Cardiac septum (tissue), 1 donor: ENCODE measurements at places on chromosomes 7 and 10. TPM values are rescaled to one million over a fixed set of nuclear protein-coding genes. Genes with fewer than 3 reads are reported as not detected.

DNA sequence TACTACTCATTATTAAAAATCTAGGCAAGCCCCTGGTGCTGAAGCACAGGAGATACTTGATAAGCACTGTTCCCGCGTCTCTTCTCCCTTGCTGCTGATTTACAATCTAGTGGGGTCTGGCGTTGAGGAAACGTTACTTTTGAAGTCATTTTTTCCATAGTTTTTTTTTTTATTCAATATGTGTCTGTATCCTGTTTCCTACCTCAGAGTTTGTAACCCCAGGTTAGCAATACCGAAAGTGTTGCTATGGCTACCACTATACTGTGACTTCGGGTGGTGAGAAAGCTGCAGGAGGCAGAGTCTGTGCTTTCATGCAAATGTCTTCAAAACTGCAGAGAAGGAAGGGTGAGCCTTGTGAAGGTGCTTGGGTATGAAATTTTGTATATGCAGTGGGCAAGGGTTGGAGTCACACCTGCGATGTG is 458.8 kb upstream of the GHITM start:
- no peak for DNase-seq

- DNase-seq = no peak
These were observed 166.5 kb downstream of the TMEM26 start for GRCh38 chr10:61286686-61287085.

- no peak for DNase-seq
These were observed 29.0 kb downstream of the CTNNA3 start for GRCh38 chr10:67667035-67667425.

DNA sequence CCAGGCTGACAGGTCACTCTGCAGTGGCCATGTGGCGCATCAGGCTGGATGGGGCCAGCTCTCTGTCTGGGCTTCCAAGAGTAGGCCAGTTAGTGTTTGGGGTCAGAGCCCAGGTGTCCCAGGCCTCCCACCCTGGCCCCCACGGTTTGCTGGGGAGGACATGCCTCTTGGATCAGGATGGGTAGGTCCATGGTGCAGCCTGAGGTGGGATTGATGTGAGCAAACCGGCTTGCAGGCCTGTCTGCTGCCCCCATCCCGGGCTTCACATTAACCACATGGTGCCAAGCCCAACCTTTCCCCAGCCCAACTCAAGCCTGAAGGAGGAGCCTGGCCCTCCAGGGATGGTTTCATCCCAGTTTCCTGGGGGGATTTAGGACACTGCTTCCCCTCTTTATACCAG is 39.2 kb downstream of the LDB3 start:
- no peak for DNase-seq

- DNase-seq = no peak
These were observed 125.1 kb upstream of the JCAD start for GRCh38 chr10:30184397-30185033.

GRCh38 chr10:33974976-33975478 is 640.6 kb upstream of the NRP1 start:
- no peak for DNase-seq

DNA sequence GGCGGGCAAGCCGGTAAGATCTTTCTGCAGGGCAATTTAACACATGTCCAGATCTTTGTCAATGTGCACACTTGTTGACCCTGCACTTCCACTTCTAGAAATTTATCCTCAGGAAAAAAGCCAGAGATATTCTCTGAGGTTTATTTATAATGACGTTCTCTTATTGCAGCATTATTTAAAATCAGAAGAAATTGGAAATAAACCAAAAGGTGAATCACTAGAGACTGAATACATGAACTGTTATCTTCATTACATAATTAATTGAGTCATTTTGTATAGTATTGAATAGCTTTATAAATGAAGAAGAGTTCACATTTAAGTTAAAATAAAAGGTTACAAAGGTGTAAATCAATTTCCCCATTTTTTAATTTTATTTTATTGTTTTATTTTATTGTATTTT is 16.3 kb upstream of the SAR1A start:
- no peak for DNase-seq

DNA sequence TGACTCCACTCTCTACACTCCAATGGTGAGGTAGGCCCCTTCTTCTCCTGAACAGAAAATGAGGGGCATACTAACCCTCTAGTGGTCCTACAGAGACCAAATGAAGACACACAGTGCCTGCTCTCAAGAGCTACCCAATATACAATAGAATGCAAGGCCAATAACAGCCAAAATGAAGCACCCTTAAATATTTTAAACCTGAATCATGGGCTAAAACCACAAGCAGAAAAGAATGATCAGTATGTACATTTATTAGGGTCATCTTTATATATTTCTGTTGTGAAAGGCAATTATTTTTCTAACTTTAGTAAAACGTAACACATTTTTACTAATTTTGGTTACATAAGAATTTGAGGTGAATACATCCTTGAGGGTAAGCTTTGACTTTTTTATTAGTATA is 49.9 kb upstream of the COL1A2 start:
- no peak for DNase-seq

DNA sequence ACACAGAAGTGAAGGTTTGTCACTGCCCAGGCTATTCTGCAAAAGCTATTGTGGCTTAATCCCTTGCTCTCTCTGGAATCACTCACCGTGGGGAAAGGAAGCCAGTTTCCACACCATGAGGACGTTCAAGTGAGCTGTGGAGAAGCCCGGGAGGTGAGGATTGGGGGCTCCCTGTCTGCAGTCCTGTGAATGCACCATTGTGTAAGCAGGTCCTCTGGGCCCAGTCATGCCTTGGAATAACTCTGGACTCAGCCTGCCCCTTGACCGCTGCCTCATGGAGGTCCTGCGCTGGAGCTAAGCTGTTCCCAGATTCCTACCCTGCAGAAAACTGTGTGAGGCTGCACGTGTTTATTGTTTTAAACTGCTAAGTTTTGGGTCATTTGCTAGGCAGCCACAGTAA is 33.5 kb downstream of the LYZL2 start:
- no peak for DNase-seq

DNA sequence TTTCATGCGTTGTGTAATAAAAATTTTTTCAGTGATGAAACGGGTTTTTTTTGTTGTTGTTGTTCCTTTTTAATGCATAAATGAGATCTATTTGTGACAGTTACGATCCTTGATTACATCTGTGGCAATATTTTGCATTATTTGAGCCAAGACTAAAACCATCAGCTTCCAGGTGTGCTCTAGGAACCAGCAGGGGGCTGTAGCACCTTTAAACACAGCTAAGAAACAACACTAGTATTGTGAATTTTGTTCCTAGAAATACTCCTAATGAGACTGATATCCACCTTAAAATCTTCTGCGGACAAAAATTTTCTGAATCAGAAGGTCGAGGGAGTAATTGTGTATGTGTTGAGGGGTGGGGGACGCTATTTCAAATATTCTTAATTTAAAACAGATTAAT is 52.6 kb downstream of the FGFBP3 start:
- no peak for DNase-seq

DNA sequence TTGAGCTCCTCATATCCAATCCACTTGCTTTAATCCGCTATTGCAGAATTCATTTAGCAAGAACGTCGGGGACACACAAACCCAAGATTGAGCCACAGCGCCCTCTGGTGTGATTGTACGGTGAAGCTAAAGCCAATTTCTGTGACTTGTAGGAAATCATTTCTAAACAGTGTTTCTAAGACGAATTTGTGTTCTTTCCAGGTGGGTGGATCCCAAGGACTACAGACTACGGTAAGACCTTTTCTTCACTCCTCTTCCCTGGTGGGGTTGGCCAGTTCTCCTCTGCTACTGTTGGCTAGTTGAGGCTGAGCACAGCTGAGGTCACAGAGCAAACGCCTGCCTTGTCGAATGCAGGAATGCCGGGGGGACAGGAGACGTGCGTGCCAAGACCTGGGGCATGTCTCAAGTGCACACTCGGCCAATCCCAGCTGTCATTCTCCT is 5.2 kb downstream of the DMBT1 start:
- peak; percentile 81 for DNase-seq

DNA sequence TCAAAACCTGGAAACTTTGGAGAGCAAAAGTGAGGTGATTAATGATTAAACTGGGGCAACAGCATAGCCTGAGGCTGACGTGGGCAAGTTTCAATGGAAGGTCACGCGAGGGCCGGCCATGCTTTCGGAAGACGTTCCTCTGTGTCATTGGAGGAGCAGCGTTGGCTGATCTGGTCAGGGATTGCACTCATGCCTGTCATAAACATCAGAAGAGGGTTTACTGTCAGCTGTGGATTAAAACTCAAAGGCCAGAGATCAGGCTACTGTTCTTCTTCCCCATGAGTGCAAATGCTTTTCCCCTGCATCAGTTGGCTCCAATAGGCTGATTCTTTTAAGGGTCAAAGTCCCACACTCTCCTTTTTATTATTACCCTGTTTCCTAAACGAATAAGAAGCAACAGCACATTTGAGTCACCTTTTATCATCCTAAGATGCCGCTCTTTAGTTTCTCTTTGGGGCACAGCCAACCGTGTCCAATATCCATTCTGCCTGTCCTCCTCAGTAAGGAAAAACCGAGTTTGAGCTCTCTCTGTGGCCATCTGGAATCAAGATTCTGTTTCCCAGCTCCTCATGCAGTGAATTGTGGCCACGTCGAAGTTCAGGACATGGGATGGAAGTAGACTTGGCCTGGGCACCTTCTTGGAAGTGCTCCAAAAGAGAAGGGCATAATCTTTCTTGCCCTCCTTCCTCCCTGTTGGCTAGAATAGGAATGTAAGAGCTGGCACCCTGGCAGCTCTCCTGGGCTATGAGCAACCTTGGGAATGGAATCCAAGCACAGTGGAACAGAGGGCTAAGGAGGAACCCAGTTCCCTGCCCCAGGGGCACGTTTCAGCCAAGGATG is 62.5 kb upstream of the INSIG1 start:
- no peak for DNase-seq

- no peak for DNase-seq
These were observed 39.2 kb upstream of the TUBB8 start for GRCh38 chr10:88253-88652.

ADAMTS14 gene
- total RNA-seq = 0.81 TPM

KLHL7 gene
- 103 TPM for total RNA-seq

CCDC172 gene
- not detected for total RNA-seq

CTAGE6 gene
- not detected for total RNA-seq

C10orf62 gene
- 0.51 TPM for total RNA-seq

JCAD gene
- total RNA-seq = 19.3 TPM
